ENCODE measurements at places on chromosomes 1 and 21.

- DNase-seq, result no peak
Observed at GRCh38 chr1:228063251-228064191, 19.0 kb upstream of the ARF1 start.

DNA sequence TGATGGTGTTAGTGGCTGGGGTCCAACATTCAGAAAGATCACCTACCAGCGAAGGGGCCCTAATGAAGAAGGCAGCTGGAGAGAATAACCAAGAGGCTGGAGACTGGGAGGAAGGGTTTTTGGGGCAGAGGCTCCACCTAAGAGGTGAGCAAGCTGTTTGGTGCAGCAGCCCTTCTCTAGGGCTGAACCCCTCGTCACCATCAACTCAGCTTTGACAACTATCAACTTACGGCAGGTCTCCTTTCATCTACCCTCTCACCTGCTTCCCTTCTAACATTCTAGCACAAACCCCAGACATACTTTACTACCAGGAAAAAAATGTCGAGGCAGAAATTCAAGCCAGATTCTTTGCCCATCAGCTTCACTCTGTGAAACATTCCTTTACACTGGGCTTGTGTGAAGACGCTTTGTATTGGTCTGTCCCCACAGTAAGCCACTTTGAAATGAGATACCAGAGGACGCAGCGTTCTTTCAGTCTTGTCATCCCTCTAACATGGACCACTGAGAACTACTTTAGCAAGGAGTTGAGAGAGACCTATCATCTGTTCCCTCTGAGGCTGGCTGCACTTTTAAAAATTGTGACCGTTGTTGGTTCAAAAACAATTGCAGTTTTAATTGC, 84.6 kb downstream of the RAVER2 start:
- DNase-seq, result no peak

DNA sequence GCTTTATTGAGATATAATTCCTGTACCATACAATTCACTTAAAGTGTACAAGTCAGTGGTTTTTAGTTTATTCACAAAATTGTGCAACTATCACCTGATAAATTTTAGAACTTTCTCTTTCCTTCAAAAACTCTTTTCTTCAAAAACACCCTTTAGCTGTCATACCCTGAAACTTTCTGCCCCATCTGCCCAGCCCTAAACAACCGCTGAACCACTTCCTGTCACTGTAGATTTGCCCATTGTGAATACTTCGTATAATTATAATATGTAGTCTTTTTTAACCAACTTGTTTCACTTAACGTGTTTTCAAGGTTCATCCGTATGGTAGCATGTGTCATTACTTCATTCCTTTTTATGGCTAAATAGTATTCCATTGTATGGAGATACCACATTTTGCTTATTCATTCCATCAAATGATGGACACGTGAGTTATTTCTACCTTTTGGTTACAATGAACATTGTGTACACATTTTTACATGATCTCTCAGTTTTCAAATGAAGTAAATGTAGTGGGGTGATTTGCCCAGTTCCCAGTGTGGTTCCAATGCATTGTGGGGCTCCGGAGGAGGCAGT, 37.9 kb downstream of the WNT4 start:
- no peak for DNase-seq

- no peak for DNase-seq
Observed at GRCh38 chr21:18403735-18404450, at the start of gene TMPRSS15. Gene TMPRSS15 (minus strand): TSS chr21:18403785. CDS start chr21:18403622, 163 bp downstream.

DNA sequence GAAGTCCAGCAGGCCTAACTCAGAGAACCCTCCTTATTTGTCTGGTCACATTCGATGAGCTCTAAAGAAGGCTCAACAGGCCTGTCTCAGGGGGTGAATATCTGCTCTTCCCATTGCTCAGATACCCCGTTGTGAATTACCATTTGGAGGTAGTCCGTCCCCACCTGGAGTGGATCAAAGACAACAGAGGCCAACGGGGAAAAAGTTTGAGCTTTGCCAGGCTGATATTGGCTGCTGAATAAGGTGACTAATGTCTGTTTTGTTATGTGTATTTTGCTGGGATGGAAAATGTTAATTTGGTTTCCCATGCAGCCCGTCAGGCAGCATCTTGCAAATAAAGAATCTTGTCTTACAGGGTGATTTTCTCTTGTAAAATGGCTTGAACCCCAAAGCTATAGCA, 69.2 kb upstream of the EPS8L3 start:
- DNase-seq, result no peak

- DNase-seq, result no peak
Observed at GRCh38 chr1:21366288-21366687, 73.6 kb upstream of the NBPF3 start.

DNA sequence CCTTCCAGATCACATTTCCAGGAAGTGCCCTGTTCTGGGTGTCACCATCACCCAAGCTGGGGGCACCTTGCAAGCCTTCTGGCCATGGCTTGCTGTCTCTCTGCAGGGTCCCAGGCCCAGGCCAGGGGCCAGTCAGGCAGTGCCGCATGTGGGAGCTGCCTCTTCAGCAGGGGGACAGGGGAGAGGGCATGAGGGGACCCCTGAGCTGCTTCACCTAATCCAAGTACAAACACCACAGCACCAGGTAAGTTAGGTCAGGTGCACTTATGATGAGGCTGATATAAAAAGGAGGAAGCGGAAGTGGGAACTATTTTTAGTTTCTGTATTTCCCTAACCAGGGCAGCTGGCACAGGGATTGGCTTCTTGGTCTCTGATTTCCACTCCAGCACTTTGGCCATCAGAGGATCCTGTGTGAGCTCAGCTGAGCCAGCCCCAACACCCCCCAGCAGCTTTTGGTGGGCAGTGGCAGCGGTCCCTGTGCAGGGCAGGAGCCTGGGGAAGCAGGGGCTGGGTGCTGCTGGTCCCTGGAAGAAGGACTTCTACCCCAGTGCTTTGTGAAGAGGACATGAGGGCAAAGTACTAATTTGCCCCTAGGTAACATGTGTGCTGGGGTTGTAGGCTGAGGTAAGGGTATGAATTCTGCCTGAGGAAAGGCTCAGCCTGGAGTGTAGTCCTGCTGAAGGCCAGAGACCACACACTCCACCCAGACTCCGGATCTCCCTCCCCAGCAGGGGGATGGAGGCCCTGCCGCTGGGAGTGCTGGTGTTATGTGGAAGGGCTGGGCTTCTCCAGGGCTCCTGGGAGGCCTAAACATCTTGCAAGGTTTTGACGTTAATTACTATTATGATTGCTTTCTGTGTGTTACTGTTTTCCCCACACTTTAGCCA, 3.3 kb upstream of the PCBP3 start:
- DNase-seq, result no peak

DNA sequence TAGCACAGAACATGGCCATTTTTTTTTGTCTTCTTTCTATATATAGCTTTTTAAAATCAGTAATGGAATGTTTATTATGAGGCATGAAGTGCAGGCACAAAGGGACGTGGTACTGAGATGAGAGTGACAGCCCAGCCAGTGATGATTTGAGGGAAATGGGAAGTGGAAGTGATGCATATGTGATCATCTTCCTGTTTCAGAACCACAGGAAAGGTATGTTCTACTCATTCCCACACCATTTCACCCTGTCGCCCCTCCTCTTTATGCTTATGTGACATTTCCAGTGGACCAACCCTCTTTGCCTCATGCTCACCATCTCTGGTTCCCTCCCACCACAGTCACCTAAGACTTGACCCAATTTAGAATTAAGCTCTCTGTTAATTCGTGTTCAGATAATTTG, 24.3 kb downstream of the PTGS2 start:
- DNase-seq, result no peak

- DNase-seq, result no peak
Observed at GRCh38 chr1:175095978-175096607, 28.5 kb downstream of the TNN start.

GRCh38 chr1:88001460-88001859, 672.8 kb downstream of the LMO4 start:
- no peak for DNase-seq

DNA sequence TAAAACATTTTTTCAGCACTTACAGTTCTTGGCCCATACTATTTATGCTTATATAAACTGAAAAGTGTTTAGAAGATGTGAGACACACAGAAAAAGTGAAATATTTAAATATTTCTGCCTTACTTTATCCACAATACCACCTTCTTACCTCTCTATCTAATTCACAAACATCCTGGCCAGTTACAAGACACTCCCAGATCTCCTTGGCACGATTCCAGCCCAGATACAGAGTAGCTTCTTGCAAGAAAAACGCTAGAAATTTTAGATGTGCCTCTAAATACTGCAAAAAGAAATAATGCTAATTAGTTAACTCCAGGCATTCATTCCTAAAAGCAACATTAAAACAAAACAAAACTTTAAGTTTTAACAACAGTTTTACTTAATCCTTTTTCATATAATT, 68.4 kb downstream of the USP24 start:
- no peak for DNase-seq

GRCh38 chr21:31988492-31989290, 115.9 kb downstream of the HUNK start:
- no peak for DNase-seq

GRCh38 chr21:45457832-45458172, 52.8 kb downstream of the COL18A1 start:
- DNase-seq, result no peak

GRCh38 chr1:213330281-213330680, 279.2 kb downstream of the RPS6KC1 start:
- no peak for DNase-seq

GRCh38 chr21:39161064-39161463, 22.2 kb downstream of the PSMG1 start:
- no peak for DNase-seq

- no peak for DNase-seq
Observed at GRCh38 chr1:32498751-32499150, 33.9 kb downstream of the ZBTB8B start.

GRCh38 chr1:208837242-208837641, 593.1 kb upstream of the PLXNA2 start:
- DNase-seq, result peak; percentile 96

GRCh38 chr1:5444396-5444795, 547.8 kb downstream of the NPHP4 start:
- peak; percentile 6 for DNase-seq

DNA sequence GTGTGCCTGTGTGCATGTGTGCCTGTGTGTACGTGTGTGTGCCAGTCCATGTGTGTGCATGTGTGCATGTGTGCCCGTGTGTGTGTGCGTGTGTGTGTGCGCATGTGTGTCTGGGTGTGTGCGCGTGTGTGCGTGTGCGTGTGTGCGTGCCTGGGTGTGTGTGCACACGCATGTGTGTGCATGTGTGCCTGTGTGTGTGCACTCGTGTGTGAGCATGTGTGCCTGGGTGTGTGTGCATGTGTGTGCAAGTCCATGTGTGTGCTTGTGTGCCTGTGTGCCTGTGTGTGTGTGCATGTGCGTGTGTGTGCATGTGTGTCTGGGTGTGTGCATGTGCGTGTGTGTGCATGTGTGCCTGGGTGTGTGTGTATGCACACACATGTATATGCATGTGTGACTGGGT, 28.7 kb upstream of the COL6A2 start:
- no peak for DNase-seq

- no peak for DNase-seq
Observed at GRCh38 chr1:45834689-45835088, 31.3 kb downstream of the MAST2 start.

DNA sequence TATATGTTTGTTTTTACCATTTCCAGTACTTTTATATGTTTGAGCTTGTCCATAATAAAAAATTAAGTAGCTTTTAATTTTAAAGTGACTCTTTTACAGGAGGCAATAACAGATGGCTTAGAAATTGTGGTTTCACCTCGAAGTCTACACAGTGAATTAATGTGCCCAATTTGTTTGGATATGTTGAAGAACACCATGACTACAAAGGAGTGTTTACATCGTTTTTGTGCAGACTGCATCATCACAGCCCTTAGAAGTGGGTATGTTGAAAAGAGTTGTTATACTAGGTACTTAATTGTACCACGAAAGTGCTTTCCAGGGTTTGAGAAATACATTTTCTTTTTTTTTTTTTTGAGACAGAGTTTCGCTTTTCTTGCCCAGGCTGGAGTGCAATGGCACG, 46.1 kb downstream of the RNF2 start:
- DNase-seq, result no peak

DNA sequence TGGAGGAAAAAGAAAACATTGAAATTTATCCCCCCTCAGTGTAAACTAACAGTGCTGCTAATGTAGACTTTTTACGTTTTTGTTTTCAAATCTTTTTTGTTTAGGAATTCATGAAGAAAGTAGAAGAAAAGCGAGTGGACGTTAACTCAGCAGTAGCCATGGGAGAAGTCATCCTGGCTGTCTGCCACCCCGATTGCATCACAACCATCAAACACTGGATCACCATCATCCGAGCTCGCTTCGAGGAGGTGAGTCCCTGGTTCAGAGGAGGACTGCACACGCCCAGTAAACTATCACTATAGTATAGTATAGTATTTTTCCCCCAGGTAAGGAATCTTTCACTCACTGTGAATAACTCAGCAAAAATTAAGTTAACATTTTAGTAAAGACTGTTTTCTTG, 37.8 kb upstream of the BMP8A start:
- DNase-seq, result no peak

DNA sequence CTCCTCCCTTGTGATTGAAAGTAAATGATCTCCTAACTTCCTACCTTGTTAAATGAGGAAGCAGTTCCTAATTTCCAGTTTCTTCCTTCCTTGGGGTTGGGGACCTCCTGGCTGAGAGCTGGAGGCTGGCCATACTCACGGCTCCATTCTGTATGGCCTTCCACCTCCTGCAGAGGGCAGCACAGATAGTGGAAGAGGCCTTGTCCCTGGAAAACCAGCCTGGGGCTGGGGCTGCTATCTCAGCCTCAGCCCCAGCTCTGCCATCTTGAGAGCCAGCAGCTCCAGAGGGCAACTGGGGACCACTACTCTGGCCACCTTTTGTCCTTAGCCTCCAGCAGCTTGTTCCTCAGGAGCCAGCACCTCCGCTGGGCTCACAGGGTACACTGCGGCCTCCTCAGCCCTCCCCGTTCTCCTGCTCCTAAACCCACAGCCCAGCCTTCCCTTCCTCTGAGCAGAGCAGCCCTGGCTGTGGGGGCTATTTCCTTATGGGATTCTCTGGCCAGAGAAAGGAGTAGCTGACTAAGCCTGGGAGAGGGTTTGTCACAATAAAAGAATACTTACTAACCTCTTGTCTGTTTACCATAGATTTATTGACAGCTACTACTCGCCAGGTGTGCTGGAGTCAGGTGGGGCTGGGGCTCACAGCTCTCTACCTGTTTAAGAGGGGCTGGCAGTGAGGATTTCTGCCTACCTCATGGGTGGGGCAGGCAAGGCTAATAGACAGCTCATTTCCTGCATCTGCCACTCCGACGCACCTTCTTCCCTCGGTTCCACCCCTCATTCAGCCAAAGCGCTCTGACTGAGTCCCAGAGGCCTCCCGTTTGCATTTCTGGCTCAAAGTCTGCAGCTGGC, 6.3 kb downstream of the TMEM234 start:
- peak; percentile 56 for DNase-seq

All from NCI-H510A treated with DMSO at 0.1 percent for 48 hours (cell line).